Upper lobe of left lung (tissue), 6 donors: ENCODE measurements at places on chromosomes 13 and 19. TPM values are rescaled to one million over a fixed set of nuclear protein-coding genes. Genes with fewer than 3 reads are reported as not detected.

DNA sequence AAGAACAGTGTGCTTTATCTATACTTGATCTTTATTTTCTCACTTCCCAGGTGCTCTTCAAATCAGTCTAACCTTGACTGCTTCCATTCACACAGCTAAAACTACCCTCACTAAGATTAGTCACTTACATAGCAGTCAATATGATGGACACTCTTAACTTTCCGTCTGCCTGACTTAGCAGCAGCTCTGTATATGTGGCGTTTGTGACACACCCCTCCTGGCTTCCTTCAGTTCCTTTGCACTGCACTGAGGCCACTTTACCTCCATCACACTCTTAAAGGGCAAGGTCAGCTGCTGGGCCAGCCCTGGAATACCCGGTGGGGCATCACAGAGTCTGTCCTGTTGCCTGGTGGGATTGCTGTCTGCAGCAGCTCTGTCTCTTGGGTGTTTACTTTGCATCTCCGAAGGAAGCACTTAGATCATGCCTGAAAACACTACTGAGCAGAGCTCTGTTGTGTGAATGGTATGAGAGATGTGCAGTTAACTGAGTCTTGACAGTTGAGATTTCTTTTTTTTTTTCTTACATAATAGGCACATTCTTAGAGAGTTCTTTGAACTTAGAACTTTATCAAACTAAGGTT lies 35.6 kb upstream of the IL17D start:
- DNase-seq: no peak

DNA sequence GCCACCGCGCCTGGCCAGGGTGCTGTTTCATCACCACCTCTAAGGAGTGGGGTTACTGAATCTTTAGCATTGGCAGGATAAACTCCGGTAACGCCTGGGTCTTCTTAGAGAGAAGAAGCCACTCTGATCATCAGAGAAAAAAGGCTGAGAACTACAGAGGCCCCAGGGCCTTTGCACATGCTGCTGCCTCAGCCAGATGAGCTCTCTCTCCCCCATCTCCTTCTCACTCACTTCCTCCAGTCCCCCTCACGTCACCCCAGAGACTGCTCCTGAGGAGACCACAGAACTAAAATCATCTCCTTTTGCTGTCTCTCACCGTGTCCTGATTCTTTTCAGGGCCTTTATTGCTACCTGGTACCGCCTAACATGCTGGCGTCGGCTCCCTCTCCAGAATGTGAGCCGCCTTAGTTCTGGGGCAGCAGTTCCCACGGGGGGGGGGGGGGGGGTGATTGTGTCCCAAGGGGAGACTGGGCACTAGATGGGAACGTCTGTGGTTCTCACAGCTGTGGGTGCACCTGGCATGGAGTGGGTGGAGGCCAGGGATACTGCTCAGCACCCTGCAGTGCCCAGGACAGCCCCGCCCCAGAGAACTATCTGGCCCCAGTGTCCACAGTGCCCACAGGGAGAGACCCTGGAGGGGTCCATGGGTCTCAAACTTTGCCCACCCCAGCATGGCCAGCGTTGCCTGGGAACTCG lies 5.1 kb upstream of the DIRAS1 start:
- no peak for DNase-seq

CEACAM19 gene
- 5.6 TPM for total RNA-seq

DNA sequence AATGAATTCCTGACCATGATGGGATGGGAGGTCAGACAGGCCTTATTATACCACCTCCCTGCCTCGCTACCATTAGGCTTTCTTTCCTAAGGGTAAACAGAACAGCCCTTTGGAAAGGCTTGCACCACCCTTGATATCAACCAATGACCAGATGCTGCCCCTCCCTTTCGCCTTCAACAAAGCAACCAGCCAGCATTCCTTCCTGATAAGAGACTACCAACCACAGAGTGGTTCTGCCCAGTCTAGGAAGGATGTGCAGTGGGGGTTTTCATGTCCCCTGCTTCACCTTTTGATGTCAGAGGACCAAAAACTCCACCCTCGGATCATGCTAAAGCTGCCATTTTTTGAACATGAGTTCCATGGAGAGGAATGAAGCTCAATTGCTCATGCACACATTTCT lies 21.7 kb downstream of the TEX30 start:
- no peak for DNase-seq

GRCh38 chr13:82879921-82880320 lies 1002.4 kb downstream of the SLITRK1 start:
- DNase-seq: no peak

TNFSF13B gene
- 22.6 TPM for total RNA-seq

FGF21 gene
- total RNA-seq: not detected

GRCh38 chr19:54168174-54168917 lies 4.6 kb downstream of the TMC4 start:
- peak; percentile 98 for DNase-seq

NLRP7 gene
- not detected for total RNA-seq

CPB2 gene
- 18.6 TPM for total RNA-seq

N4BP2L2 gene
- 383 TPM for total RNA-seq

ACER1 gene
- total RNA-seq: not detected

LHB gene
- total RNA-seq: not detected

ATP5F1D gene
- total RNA-seq: 56.0 TPM

- DNase-seq: no peak
These were observed 12.3 kb downstream of the PLD3 start for GRCh38 chr19:40360708-40361241.

ADGRE3 gene
- total RNA-seq: 1.0 TPM

DNA sequence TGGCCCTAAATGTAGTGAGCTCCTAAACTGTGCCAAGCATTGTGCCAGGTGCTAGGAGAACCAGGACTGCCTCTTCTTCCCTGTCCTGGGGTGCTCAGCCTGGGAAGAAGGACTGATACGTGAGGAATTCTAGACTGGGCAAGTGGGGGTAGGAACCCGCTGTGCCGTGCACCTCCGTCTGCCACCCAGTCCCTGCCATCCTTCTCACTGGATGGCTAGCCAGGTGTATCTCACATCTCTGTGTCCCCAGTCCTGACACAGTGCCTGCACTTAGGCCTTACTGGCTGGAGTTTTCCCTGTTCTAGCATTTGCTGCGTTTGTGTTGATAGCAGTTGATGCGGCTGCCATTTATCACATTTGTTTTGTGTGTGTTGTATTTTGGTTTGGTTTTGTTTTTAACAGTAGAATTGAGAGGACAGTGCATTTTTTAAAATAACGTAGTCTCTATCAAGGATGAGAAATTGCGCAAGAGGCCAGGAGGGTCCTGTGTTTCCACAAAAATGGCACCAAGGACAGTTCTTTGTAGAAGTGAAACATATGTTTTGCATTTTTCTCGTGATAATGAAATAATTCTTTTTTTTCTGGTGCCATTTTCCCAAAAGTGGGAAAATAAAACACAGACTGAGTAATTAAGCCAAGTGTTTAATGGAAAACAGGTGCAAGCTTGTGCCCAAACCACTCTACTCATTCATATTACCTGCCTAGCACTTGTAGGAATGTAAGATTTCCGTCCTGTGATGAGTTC lies 4.7 kb upstream of the GPR183 start:
- DNase-seq: no peak

GRCh38 chr19:58274771-58275201 lies 4.0 kb upstream of the ZNF8 start:
- DNase-seq: no peak

DNA sequence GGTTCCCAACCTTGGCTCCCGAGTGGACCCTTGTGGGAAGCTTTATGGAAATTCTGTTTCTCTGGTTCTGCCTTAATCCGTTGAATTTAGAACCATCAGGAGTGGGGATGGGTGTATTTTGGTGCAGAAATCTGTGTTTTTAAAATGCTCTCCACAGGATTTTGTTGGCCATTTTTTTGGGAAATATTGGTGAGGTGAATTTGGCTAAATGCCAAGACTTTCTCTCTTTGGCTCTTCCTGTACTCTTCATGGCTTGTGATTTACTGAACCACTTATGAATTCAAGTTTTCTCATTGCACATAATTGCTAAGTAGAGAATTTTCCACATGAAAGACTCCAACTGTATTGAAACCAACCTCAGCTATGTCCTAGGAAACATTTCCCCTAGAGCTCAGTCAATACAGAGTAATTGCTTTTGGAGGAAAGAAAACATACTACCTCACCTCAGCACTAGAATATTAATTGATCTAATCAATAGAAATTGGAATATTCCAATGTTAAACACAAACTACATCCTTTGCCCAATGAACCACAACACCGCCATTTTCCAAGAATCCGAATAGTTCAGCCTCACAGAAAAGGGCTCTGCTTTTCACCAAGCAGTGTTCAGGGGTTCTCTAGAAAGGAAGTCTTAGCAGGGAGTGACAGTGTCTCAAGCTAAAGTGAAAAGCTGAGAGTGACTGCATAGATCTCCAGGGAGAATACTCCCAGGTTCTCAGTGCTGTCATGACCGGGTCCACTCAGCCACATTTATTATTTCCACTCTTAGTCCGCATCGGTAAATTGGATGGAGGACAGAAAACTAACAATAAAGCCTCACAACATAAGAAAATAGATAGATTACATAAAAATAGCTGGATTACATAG lies 60.3 kb downstream of the ERCC5 start:
- DNase-seq: no peak

DNA sequence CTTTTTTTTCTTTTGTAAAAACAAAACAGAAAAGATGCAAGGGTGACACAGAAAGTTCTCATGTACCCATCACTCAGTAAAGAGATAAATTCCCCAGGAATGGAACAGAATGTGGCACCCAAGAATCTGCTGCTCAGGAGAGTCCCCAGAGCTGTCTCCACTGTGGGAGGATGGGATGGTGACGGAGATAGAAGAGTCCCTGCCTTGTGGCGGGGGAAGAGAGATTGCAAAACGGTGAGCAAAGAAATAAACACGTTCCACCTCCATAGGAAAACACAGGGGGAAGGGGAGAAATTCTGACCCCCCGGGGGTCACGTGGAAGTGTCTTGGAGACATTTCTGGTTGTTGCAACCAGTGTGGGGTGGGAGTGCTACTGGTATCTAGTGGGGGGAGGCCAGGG lies 76.4 kb downstream of the INSR start:
- DNase-seq: no peak

GRCh38 chr19:11138601-11139300 lies 16.8 kb downstream of the SPC24 start:
- DNase-seq: peak; percentile 82

DNA sequence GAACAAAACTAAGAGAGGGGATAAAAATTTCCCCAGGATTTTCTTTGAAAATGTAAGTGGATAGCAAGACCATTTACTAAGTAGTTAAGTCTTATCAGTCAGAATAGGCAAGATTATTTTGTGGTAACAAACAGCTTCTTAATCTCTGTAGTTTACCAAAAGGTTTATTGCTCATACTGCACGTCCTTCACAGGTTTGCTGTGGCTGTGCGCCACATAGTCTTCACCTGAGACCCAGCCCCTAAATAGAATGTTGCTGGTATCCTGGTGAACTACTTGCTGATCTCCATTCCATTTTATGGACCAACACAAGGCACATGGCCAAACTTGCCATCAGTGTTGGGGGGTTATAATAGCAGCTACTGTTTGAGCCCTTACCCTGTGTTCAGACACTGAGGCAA lies 44.6 kb downstream of the FNDC3A start:
- no peak for DNase-seq

PSG6 gene
- not detected for total RNA-seq

DNA sequence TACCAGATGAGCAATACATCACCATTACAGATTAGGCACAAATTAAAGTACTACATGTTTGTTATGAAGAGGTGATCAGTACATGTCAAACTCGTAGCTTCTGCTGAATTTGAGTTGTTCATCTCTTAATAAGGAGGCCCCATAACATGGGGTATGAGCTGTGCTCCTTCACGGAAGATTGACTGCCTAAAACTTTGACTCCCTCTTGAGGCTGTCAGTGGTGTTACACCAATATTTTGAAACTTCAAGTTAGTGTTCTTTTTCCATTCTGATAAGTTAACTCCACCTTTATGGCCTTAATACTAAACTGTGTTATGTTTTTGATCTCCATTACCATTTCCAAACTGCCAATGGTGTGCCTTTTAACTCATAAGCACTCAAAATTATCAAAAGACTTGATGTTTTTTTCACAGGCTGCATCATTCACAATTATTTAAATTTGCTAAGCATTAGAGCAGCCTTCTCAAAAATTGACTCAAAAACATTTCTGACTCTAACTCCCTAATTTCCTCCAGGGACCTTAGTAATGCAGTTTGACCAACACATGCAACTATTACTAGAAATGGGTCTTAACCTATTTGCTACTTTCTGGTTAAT lies 1591.5 kb downstream of the PCDH9 start:
- no peak for DNase-seq

ARHGEF7 gene
- total RNA-seq: 50.3 TPM

DNA sequence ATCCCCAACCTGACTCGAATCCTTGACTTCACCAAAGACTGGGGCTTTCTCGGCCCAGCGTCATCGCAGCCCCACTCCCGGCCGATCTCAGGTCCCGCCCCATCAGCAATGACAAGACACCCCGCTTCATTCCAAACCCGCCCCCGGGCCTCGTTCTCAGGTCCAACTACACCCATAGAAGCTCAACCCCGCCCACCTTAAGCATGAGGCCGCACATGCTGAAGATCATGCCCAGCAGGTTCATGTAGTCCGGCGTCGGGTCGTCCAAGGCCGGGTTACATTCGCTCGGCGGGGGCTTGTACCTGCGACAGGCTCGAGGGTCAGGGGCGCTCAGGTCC lies 2.3 kb downstream of the WDR83 start:
- no peak for DNase-seq

S1PR5 gene
- total RNA-seq: 1.6 TPM

DNA sequence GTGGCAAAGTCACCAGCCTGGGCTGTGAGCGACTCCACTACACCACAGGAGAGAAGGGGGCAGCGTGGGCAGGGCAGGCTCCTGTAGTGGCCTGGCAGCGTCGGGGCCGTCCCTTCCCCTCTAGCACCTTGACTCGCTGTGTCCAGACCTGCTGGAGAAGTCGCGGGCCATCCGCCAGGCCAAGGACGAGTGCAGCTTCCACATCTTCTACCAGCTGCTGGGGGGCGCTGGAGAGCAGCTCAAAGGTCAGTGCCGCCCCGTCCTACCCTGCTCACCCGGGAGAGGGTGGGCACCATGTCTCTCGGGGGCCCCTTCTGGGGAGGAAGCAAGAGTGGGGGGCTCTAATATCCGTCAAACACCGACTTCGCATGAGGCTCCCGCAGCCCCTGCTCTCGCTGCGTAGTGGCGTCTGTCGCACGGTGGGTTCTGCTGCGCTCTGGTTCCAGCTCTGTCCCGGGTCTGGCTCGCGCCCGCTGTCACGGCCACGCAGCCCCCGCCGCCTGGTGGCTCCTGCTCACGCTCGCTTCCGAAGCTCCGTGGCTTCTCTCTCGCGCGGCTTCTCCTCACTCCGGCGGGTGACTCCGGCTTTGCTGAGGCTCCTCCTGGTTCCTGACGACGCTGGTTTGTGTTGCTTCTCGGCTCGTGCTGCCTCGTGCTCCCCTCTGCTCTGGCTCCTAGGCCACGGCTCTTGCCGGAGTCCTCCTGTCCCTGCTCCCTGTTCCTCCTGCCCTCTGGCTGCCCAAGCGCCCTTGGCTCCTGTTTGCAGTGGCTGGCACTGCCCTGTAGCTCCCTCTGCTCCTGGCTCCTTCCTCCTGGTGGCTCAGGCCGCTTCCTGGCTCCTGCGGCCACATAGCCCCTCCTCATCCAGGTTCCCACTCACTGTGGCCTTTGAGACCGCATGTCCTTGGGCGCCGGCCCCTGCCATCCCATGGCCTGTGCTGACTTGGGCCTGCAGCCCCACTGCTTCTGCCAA lies 27.2 kb downstream of the MYH14 start:
- no peak for DNase-seq

ZNF225 gene
- total RNA-seq: 11.5 TPM
